ENCODE measurements at places on chromosomes 5 and 9. TPM values are rescaled to one million over a fixed set of nuclear protein-coding genes. Genes with fewer than 3 reads are reported as not detected.

- DNase-seq = no peak
Observed at GRCh38 chr9:116267021-116267420, 113.4 kb downstream of the PAPPA start.

DNA sequence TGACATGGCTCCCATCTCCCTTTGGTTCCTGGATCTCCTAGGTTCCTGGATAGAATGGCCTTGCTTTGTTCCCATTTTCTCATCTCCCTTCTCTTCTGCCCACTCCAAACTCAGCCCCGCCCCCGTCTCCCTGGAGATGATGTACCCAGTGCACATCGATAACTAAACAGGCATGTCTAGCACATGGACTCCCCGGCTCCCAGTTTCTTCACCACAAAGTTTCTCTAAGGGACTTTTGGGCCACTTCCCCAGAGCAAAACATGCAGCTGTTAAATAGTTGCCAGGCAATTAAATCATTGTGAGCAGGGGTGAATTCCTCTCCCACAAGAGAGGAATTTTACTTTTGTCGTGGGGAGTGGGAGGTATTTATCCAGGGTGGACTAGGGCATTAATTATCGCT lies 259.0 kb downstream of the GADD45G start:
- no peak for DNase-seq

- DNase-seq = no peak
Observed at GRCh38 chr9:137540536-137540935, 9.7 kb downstream of the PNPLA7 start.

- DNase-seq = no peak
Observed at GRCh38 chr5:170493028-170493820, 10.6 kb upstream of the KCNIP1 start.

- peak; percentile 94 for DNase-seq
Observed at GRCh38 chr5:10353241-10354047, at the start of gene MARCHF6. Gene MARCHF6 (plus strand): TSS chr5:10353695. CDS start chr5:10353899, 204 bp downstream.

DNA sequence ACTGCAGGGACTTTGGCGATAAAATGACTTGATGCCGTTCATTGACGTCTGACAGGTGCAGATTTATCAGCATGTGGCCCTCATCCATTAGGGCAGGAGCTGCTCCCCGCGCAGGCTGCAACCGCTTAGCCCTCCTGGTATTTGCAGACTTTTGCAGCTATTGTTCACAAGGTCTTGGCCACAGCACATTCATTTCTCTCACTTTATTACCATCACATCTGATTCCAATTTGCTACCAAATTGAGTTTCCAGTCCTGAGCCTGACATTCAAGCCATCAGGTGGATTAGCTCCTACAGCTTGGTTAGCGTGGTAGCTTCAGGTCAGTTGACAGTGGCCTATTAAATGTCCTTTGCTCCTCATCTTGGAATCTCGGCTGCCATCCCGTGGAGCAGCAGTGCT lies 299.2 kb downstream of the CD180 start:
- DNase-seq = no peak

DNA sequence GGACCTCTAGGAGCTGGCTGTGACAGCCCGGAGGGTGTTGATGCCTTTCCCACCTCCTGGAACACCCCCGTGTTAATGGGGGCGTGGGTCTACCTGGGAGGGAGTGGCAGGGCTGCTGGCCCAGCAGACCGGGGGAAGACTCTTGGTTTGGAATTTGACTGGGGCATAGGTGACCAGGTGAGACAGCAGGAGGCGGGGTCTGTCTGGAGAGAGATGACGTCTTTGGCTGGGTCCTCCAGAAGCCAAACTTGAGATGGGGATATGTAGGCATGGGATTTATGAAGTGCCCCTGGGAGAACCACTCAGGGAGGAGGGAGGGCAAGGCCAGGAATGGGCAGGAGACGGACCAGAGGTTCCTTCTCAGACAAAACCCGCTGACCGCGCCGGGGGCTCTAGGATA lies 42.6 kb downstream of the NEK6 start:
- no peak for DNase-seq

GRCh38 chr5:76849419-76850291 lies at the start of gene S100Z:
Gene S100Z (plus strand): TSS chr5:76850014. CDS start chr5:76875360, 25,346 bp downstream.
- DNase-seq = no peak

DNA sequence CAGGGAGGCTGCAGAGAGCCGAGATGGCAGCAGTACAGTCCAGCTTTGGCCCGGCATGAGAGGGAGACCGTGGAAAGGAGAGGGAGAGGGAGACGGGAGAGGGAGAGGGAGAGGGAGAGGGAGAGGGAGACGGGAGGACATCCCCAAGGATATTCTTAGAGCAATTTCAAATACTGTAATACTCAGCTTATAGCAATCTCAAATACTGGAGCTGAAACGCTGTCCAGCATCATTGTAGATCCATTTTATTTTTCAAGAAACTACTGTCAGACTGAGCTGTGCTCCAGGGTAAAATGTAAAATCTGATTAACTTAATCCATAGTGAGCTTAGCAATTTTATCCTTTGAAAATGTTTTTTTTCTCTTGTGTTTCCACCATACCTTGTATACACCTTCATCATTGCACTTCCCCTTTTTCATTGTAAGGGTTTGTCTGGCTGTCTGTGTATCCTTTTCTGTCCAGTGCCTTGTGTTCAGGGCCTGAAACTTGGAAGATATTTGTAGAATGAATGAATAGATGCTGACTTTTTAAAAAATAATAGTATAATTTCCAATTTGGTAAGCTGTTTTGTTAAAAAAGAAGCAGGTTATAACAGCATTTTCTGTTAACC lies 64.0 kb upstream of the LRRC70 start:
- no peak for DNase-seq

DNA sequence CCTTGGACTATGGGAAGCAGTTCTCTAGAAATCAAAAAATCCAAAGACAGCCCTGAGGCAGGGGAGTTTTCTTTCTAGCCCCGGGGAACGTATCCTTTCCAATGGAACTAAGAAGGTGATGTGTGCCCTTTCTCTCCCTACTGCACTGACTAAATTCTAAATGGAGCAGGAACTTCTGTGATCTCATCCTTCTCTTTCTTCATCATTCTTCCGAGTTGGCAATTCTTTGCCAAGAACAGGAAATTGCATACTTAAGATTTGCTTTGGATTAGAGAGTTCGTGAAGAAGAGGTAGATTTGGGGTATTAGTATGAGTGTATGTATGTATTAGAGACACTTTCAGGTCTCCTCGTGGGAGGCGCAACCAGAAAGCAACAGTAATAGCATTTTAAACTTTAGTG lies 178.0 kb upstream of the PIK3R1 start:
- no peak for DNase-seq

DNA sequence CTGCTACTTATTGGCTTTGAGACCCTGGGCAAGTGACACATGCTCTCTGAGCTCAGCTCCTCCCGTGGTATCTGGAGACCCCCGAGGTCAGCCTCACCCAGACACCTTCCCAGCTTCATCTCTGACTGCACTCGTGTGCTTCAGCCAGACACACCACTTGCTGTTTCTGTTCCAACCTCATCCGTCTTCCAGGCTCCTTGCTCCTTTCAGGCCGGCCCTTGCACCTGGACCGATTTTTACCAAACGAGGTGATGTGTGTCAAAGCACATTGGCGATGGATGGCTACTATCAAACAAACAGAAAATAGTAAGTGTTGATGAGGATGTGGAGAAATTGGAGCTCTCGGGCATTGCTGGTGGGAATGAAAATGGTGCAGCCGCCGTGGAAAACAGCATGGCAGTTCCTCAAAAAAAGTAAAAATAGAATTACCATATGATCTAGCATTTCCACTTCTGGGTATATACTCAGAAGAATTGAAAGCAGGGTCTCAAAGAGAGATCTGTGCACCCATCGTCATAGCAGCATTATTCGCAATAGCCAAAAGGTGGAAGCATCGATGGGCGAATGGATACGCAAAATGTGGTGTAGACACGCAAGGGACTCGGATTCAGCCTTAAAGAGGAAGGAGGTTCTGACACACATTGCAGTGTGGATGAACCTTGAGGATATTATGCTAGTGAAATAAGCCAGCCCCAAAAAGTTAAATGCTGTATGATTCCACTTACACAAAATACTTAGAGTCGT lies 96.1 kb upstream of the IER5L start:
- no peak for DNase-seq

DNA sequence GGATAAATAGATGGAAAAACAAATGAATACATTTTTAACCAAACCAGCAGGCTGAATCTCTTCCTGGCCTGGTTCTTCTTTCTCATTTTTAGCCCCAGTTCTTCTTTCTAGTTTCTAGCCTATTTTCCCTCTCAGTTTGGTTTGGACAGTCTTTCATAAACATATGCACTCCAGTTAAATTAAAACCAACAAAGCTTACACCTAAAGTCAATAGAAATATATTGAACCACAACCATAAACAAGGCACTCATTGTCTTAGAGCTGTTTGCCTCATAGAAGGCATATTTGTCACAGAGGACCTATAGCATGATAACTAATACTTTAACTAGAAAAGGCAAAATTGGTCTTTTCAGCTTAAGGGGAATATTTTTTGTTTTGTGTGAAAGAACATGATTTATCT lies 638.3 kb downstream of the NR2F1-AS1 start:
- DNase-seq = no peak

DNA sequence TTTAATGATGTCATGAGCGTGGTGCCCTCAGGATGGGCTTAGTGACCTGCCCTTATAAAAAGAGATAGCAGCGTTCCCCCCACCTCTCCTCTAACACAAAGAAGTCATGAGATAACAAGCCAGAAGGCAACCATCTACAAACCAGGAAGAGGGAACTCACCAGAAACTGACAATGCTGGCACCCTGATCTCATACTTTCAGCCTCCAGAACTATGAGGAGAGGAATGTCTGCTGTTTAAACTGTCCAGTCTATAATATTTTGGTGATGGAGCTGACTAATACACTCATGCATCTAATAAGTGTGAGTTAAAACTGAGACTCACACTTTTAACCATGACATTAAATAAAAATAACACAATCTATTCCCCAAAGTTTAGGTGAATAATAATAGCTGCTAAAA lies 156.1 kb upstream of the SPEF2 start:
- DNase-seq = no peak

GRCh38 chr5:75351139-75351926 lies 14.3 kb downstream of the HMGCR start:
- no peak for DNase-seq

DNA sequence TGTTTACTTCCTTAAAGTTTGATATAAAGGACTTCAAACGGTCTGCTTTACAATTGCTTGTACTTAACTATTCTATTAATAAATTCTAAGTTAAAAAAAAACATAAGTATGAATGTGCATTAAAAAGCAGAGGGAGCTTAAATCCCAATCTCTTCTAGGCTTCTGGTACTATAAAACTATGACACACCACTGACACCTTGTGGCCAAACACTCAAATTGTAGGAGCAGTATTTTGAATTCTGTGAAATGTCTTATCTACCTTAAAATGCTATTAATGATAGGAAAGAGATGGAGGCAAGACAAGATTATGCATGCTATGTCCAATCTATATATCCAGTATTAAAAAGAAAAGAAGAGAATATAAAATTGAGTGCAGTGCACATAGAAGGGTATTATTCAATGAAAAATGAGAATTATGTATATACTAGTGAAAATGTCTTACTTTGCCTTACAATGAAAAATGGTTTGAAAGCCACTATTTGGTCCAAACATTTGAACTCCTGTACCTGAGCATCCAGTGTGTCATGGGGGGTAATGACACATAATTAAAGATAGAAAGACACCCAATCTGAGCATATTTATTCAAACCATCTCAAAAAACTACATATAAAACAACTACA lies 87.6 kb downstream of the ERP44 start:
- no peak for DNase-seq

GRCh38 chr9:130053504-130054324 lies at the start of gene GPR107:
Gene GPR107 (plus strand): TSS chr9:130053906. CDS start chr9:130053933, 27 bp downstream.
- peak; percentile 80 for DNase-seq

DNA sequence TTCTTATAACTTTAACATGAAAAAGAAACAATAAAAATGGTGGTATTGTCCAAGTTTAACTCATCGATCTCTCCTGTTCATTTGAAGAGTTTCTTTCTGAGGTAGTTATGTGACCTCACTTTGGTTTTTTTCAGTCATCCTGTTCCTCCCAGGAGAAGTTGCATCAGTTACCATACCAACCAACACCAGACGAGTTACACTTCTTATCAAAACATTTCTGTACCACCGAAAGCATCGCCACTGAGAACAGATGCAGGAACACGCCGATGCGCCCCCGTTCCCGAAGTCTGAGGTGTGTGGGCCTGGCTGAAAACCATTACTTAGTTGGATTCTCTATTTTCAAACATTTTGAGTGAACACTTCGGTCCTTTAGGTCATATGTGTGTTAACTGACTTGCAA lies 96.3 kb downstream of the CD180 start:
- no peak for DNase-seq

GRCh38 chr5:54621709-54622108 lies 104.2 kb downstream of the SNX18 start:
- DNase-seq = peak; percentile 23

GRCh38 chr9:36903541-36904435 lies 130.3 kb downstream of the PAX5 start:
- no peak for DNase-seq

- DNase-seq = no peak
Observed at GRCh38 chr9:22446950-22447617, 460 bp downstream of the DMRTA1 start.

DNA sequence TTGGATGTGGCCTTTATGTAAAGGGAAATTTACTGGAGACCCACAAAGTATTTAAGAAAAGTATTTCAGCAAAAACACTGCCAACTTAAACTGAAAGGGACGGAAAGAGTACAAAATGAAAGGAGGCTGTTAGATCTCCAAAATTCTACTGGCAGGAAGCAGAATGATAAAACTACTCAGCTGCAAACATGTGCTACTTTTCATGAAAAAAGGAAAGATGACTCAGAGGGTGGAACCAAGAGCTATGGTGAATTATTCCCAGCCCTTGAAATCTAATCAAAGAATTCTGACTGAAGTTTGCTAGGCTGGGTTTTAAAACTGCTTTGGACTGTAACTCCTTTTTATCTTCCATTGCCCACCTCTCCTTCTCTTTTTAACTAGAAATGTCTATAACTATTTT lies 58.6 kb upstream of the ZBED3 start:
- DNase-seq = no peak

- DNase-seq = no peak
Observed at GRCh38 chr9:109422641-109423040, 75.5 kb downstream of the PTPN3 start.

DNA sequence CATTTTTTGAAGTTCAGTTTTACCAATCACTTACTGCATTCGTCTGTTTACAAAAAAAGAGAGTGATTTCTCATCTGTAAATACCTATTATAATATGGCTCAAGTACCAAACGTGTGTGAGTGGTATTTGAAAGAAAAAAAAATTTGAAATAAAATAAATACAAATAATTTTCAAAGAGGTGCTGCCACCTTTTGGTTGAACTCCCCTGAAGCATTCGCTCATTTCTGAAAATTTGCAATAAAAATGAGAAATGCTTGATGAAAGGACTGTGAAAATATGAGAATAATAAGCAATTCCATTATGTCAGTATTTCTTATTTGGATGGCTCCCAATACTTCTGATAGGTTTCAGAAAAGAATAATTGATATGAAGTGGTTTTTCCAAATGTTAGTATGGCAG lies 409.9 kb downstream of the CTNND2 start:
- no peak for DNase-seq

ZNF608 gene
- 25.7 TPM for total RNA-seq

GARNL3 gene
- 14.3 TPM for total RNA-seq

NEK6 gene
- total RNA-seq = 41.2 TPM

GALNT10 gene
- total RNA-seq = 47.8 TPM

HCN1 gene
- not detected for total RNA-seq

ENDOG gene
- 67.6 TPM for total RNA-seq

WDR31 gene
- 1.9 TPM for total RNA-seq

SPATA9 gene
- total RNA-seq = not detected

LMBRD2 gene
- 14.2 TPM for total RNA-seq

RBM22 gene
- 40.9 TPM for total RNA-seq

ZNF354C gene
- total RNA-seq = 0.43 TPM

ANKRD18A gene
- total RNA-seq = 1.6 TPM

ADAMTSL1 gene
- not detected for total RNA-seq

AGPAT2 gene
- 128 TPM for total RNA-seq

DIPK1B gene
- 69.9 TPM for total RNA-seq

SPAG8 gene
- 2.4 TPM for total RNA-seq

CD14 gene
- total RNA-seq = not detected
